ENCODE measurements at places on chromosomes 2 and 18.

GRCh38 chr18:48517048-48517447 is 21.8 kb upstream of the CTIF start:
- no peak for DNase-seq

DNA sequence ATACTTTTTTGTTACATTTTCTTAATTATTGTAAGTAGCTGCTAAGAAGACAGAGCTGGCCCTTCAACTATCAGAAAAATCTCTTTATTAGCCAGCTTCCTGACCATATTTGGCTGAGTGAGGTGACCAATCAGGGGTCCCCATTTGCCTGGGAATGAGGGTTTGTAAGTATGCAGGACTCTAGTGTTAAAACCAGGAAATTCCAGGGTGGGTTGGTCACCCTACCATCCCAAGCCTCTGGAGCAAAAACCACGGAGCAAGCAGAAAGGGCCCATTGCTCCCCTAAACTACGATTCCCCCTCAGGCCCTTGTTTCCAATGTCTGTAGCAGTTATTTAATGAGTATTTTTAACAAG is 165.6 kb upstream of the NCKAP5 start:
- peak; percentile 5 for DNase-seq

GRCh38 chr18:40546875-40547274 is 1408.2 kb upstream of the PIK3C3 start:
- no peak for DNase-seq

- DNase-seq, result no peak
Measured at GRCh38 chr2:51153236-51153635, 121.3 kb upstream of the NRXN1 start.

DNA sequence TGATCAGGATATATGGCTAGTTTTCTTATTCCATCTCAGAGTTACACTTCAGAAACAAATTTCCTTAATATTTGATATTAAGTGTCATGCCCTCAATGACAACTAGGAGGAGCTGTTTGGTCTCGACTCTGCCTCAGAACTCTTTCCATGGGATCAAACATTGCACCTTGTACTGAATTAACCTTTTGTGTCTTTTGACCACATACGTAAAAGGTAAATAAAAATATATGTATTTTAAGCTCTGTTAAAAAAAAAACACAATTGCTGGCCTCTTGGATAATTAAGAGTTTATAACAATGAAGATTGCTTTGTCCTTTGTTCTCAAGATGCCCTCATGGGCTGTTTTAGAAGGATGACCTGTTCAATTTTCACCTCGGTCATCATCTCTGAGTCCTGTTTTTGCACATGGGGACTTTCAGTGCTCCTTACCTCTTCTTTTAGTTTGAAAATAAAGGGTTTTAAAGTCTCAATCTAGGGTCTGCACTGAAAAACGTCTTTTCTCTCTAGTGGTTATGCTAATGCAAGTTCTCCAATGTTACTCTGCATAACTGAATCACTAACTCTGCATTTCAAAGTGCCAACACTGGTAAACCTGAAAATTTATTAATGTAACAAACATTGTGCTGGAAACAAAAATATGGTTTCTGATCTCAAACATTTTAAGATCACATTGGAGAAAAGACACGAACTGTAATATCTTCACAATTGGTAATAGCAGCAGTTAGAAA is 18.8 kb upstream of the FN1 start:
- peak; percentile 43 for DNase-seq

DNA sequence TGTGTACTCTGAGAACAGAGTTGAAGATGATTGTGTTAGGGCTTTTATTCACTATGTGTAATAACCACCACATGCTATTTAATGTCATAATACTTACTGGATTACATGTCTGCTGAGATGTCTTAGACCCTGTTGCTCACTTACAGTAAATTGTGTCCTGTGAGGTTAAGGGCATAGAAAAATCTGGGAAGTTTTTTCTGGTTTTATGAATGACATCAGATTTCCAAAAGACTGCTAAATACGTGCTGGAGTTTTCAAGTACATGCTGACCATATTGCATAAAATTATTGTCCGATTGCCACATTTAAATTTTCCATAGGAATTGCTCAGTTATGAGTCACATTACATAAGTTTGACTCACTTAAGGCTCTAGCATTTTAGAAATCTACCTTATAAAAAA is 96.7 kb upstream of the COL5A2 start:
- peak; percentile 87 for DNase-seq

DNA sequence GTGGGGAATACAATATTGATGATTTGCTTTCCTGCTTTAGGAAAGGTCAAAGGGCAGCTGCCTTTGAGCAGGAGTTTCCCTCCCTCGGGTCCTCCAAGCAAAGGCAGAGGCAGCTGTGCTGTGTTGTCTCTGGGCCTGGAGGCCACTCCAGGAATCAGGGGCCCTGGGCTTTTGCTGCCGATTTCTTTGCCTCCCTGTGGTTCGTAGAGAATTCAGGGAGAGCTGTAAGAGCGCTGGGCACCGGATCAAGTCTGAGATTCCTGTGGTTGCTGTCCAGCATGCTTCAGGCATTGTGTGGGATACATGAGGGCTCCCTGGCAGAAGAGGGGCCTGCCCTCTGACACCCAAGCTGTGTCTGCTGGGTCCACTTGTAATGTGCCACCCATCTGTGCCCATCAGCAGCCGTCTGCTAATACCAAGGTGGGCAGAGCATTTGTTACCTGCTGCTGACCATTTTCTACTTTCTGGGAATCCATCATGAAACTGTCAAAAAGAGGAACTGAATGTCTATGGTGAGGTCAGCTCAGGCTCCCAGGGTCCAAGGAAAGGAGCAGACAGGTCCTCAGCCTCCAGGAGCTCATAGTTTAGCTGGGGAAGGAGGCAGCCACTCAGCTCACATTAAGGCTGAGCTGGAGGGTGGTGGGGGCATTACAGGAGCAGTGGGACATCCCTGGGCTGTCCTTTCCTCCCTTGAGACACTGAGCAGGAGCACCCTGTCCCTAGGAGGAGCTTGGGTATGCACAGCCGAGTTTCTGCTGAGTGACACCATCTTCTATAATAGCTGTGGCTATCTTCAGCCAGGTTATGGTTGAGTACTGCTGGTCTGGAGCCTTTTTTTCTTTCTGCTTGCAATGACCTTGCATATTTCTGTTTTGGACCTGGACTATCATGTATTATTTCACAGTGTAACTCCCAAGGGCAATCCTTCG is 68.5 kb downstream of the CTIF start:
- DNase-seq, result peak; percentile 52

DNA sequence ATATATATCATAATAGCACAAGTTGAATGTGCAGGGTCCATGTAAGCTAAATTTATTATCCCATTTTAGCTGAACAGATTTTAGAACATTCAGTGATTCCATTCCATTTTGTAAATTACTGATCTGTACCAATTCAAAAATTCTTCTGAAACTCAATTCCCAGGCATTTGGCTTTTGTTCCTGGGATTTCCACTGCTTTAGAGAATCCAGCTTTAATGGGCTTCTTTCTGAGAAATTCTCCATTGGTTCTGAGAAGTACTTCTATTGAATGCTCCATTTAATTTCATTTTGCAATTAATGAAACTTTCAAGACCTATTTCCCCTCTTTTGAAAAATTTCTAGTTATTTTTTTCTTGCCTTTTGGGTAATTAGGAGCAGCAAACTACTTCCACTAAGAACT is 36.8 kb downstream of the BCL2 start:
- no peak for DNase-seq

DNA sequence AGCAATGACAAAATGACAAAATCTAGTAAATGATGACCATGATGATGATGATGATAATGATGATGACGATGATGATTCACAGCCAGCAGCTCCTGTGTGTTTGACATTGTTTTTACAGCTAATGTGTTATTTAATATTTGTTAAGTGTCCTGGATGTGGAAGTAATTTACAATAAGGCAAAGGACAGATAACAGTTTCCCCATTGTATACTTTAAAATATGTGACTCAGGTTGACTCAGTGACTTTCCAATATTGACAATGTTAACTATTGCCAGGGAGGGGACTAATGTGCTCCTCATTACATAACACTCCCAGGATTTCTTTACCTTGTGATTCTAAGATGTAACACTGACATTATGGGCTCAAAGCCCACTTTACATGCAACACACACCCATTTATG is 602.2 kb downstream of the FBXO15 start:
- no peak for DNase-seq

- DNase-seq, result peak; percentile 24
Measured at GRCh38 chr2:28231110-28231631, 161.5 kb upstream of the FOSL2 start.

DNA sequence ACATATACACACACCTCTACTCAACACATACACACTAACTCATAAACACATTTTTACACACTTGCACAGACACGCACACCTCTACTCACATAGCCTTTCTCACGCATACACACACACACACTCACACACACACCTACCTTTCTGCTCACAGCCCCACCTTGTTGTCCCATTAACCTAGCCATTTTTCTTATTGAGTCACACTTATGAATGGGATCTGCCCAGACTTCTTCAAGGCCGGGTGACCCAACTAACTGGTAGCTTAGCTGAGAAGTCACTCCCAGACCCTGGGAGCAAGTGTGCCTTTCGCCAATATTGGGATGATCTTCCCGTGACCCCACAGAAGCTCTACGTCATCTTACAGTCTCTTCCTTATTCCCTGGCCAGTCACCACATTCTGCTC is 192.2 kb downstream of the NCK2 start:
- DNase-seq, result peak; percentile 73

DNA sequence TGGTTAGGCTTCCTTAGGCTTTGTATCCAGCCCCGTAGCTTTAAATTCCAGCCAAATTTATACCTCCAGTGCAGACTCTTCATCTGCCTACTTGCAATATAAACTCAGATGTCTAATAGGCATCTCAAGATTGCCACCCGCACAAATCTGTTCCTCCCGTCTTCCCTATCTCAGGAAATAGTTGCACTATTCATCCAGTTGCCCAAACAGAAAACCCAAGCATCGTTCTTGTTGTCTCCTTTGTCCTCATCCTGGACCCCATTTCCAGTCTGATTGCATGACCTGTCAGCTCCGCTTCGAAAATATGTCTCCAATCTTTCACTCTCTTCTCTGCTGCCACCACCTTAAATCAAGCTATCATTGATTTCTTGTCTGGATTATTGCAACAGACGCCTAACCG is 2.3 kb downstream of the FKBP1B start:
- DNase-seq, result no peak

DNA sequence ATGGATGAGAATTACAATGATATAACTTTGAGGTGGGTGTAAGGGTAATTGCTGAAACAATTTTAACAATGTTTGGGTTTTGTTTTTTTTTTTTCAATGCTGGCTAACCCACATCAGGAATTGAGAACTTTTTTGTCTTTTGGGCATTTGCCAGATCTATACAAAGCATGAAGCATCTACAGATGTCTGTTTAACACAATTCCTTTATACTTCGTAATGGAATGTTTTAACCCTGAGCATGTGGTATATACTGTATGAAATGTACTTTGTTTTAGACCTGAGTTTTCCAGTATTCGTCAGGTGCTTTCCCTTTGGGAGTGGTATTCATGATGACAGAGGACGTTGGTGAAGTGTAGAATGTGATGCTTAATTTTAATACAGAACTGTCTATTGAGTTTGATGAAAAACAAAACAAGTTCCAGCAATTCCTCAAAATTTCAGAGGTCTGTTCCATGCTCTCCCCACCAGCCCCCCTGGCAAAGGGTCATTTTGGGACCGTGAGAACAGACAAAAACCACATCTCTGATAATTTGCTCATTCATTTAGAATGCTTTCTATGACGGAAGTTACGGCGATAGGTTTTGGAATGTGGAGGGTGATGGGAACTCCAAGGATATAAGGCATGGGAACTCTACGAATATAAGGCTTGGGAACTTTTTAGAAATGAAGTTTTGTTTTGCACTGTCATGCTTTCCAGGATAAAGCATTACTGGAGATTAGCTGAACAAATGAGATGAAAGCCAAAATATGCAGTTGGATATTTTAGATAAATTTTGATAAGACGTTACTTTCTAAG is 14.1 kb downstream of the LIMS1 start:
- DNase-seq, result no peak

DNA sequence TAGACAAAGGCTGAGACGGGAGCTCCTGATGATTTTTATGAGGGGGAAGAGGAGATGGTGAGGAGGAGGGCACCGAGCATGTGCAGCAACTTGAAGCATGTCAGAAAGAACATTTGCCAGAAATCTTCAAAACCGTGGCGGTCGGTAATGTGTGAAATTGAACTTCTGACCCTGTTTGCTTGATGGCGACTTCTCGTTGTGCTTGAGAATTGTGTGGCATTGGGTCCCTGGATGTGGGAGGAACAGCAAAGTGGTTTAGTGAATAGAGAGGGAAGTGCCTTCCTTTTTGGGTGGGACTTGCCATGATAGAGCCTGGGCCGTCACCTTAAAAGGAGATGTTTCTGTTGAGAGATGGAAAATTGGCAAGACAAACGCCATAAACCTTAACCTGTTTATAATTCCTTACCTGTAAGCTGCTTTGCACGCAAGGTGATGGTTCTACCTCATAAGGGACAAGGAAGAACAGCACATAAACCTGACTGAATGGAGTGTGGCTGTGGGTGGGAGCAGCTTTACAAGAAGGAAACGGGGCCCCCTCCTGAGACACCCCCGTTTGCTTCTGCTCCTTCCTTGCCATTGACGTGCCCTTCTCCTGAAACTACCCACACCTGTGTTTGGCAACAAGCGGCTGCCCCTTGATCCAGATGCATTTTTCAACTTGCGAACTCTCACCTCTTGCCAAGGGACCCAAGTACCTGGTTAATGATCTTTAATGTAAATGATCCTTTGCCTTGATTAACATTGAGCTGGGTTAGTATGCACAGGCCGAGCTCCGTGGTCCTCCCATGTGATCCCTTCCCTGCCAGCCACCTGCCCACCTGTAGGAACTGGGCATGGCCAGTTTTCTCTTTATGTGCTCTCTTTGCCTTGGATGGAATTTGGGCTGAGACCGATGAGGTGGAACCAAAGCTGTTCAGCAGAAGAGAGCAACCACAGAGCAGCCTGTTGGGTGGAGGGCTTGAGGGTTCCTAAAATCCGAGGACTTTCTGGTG is 153.2 kb downstream of the NEDD4L start:
- DNase-seq, result no peak

- no peak for DNase-seq
Measured at GRCh38 chr2:46634905-46635304, 155.5 kb downstream of the TMEM247 start.

DNA sequence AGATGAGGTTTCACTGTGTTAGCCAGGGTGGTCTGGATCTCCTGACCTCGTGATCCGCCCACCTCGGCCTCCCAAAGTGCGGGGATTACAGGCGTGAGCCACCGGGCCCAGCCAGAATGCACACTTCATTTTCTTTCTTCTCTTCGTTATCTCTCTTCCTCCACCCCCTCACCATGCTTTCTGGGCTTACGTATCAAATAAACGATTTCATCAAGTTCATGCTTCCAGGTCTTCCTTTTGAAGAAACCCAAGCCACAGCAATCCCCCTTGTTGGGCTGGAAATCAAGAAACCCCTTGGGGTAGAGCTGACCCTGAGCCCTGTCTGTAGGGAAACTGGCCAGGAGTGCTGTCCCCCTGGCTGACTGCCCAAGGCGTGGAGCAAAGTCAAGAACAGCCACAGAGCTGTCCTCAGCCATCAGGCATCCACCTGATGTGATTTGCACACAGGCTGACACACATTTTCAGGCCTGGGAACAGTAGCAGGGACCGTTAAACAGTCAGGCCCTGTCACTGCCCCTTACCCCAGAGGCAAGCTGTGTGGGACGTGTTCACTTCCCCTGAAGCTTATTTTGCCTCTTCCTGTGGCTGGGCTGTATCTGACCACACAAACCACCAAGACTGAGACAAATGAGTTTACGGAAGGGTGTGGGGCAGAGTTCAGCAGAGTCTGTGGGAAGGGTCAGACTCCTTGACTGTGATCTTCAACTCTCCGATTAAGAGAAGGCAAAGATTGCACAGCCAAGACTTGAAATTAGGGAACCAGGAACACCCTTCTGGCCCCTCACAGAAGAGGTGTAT is 15.1 kb upstream of the NMUR1 start:
- DNase-seq, result peak; percentile 26

GRCh38 chr2:104768694-104769093 is 85.2 kb upstream of the POU3F3 start:
- DNase-seq, result no peak
